Hepatic stellate cell (primary cell): ENCODE measurements at places on chromosomes 2 and 18.

DNA sequence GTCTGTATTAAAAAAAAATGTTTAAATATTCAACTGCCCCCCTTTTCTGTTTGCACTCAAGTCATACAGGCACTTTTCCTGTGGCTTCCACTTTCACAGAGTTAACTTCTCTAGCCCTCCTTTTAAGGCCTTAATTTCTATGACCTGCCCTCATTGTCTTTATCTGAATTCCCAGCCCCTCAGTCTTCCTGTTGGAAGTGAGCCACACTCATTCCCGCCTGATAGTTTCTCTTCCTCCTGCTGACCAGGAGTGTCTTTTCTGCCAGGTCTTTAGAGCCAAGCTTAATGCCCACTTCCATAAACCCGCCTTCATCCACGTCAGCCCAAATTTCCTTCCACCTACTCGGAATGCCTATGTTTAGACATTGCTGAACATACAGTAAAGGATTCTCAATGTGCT, 10.5 kb downstream of the COPS8 start:
- no peak for DNase-seq

DNA sequence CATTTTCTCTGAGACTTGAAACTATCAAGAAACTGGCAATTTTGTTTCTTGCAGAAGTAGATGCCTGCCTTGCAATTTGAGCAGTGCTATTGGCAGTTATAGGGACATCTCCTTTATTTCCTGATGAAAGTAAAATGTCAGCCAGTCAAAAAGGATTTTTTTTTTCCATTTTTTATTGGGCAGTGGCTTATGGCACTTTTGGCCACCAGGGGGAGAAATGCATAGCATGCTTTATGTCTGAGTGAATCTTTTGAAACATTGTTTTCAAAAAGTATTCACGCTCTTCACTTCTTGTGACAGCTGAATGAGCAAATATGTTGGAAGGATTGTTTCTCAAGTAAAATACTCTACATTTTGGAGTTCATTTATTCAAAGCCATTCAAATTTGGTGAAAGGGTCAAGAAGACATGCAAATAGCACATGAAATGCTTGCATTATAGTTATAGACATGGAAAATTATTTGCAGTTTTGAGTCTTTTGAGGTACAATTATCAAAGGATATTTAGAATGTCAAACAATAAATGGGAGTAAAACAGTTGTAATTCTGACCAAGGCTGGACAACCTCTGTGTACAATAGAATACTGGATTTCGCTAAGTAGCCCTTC, 491.0 kb downstream of the CDH2 start:
- peak; percentile 18 for DNase-seq

- DNase-seq, result no peak
These were observed 183.4 kb upstream of the CDH7 start for GRCh38 chr18:65567372-65567771.

DNA sequence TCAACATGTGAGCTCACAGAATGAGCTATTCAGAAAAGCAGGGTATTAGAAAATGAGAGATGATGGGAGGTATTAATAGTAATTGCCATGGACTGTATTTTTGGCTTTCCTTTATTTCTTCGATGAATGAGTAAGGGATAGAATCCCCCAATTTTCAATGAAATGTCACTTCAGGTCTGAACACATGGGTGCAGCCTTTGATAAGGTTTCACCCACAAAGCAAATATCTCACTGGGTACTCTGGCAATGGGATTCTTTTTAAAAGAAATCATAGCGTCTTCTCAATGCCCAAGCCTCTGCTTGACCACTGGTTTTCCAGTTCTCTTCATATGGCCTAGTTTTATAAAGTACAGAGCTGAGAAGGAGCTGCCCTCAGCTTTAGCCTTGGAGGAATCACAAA, 610.5 kb upstream of the FANCL start:
- no peak for DNase-seq

- no peak for DNase-seq
These were observed 407.1 kb downstream of the SPAG16 start for GRCh38 chr2:213691351-213691750.

GRCh38 chr18:29626094-29626493, 1416.4 kb downstream of the DSC3 start:
- no peak for DNase-seq

GRCh38 chr2:233867993-233868532, at the start of gene MSL3B:
Gene MSL3B, minus strand, starts transcription at chr2:233868386.
- DNase-seq, result peak; percentile 65

DNA sequence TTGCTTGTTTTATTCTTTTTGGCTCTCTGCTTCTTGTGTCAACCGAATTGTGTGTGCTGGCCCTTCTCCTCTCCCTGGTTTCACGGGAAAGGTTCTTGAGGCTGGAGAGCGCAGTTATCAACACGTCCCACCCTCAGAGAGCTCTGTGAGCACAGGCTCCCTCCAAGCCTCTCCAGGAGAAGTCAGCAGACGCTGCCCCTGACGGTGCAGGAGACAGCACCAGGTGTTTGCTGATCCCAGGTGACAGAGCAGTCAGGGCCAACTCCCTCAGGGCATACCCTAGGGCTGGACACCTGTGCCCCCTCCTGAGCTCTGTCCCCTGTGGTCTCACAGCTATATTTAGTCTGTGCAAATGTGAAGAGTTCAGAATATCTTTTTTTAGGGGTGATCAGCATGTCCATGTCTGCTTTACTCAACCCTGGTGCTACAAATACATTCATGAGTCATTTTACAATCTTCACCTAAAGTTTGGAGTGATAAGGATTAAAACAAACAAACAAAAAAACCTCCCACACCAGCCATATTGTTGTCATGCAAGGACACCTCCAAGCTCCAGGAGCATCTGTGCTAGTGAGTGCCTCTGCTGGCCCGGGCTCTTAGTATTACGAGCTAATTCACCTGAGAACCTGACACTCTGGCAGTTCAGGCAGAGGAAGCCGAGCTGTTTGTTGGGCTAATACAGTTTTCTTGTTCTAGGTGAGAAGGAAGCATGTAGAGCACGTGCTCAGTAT, 65.9 kb upstream of the TMEM200C start:
- no peak for DNase-seq

GRCh38 chr2:15652252-15652651, 60.6 kb downstream of the DDX1 start:
- no peak for DNase-seq

DNA sequence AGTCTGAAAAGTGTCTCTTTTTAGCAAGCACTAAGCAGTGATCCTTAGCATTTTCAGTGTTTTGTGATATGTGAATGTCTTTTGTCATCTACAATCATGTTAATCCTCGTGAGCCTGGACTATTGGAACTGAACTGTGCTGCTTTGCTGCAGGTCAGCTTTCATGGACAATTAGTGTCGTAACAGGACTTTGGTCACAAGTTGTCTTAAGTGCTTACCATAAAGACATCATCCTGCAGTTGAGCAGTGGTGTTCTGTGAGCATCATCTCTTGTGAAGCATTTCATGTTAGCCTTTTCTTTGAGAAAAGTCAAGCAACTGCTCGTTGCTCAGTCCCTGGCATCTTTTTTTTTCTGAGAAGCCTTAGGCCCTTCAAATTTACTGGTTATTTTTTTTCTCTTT, 135.9 kb downstream of the ZNF407 start:
- no peak for DNase-seq

DNA sequence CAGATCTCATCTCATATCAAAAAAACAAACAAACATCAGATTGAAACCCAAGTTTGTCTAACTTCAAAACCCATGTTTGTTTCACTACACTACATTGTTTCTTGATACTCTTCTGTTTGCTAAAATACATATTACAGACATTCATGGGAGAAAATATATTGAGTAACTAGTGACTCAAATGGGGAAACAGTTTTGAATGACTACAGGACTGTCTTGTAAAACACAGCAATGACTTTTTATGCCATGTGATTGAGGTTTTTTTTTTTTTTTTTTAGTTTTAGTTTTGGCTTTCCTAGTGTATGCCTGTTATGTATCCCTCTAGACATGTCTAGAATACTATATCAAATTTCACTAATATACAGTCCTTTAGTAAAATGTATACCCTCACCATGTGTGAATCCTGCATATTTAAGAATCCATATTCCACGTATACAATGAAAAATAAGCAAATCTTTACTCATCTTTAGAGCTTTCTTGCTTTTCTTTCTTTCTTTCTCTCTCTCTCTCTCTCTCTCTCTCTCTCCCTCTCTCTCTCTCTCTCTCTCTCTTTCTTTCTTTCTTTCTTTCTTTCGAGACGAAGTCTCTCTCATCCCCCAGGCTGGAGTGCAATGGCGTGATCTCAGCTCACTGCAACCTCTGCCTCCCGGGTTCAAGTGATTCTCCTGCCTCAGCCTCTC, 46.6 kb upstream of the SERTAD2 start:
- DNase-seq, result no peak

GRCh38 chr18:74266161-74266560, 25.6 kb downstream of the CYB5A start:
- DNase-seq, result no peak
